ENCODE measurements at places on chromosomes 16 and 17.

DNA sequence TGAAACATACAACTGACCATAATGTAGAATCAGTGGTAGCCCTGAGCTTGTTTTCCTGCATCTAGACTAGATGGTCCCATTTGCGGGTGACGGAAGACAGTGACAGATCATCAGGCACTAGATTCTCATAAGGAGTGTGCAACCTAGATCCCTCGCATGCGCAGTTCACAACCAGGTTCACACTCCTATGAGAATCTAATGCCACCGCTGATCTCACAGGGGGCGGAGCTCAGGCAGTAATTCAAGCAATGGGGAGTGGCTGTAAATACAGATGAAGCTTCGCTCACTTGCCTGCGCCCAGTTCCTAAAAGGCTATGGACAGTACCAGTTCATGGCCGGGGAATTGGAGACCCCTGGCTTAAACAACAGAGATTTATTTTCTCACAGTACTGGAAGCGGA is 656.3 kb downstream of the HS3ST4 start:
- no peak for DNase-seq

DNA sequence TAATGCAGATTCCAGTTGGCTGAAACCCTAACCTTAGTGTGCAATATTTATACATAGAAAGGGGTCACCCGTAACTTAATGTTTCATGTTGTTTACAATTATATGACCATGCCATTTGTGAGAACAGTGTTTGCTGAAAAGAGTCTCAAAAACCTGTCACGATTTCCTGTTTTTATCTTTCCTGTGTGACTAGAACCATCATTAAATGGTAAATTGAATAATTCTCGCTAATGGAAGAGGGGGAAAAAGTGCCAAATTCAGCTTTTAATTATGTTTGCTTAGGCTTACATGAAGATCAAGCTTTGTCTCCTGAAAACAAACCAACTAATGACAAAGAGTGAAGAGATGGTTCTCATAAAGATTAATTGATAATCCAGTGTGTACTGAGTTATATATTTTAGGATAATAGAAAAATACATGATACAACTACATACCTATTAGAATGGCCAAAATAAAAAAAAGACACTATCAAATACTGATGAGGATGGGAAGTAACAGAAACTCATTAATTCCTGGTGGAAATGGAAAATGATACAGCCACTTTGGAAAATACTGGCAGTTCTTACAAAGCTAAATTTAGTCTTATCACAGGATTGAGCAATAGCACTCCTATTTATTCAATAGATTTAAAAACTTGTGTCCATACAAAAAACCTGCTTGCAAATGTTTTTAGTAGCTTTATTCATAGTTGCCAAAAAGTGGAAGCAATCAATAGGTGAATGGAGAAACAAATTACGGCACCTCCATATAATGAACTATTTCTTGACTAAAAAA is 141.7 kb downstream of the CDK5R1 start:
- DNase-seq: no peak

GRCh38 chr16:49112754-49113153 is 168.9 kb downstream of the CBLN1 start:
- DNase-seq: no peak

- no peak for DNase-seq
These were observed 26.0 kb upstream of the PRKCA start for GRCh38 chr17:66276328-66276937.

GRCh38 chr17:74391771-74392170 is 24.5 kb downstream of the GPR142 start:
- no peak for DNase-seq

GRCh38 chr16:65070831-65071432 is 50.9 kb downstream of the CDH11 start:
- DNase-seq: no peak

DNA sequence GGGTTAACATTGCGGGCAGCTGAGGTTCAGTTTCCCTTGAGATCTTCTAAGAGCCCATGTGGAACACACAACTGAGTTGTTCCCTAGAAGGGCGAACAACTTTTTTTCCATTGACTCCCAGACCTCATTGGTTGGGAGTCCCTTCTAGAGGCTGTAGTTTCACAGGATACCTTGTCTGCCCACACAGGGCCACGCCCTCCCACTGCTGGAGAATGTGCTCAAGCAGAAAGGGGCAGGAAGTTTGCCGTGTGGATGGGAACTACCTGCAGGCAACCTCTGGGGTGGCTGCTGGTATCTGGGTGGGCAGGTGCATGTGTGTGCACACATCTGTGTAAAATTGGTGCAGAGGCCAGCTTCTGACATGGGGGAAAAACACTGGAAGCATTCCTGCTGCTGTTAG is 178.8 kb upstream of the PSMD7 start:
- no peak for DNase-seq

DNA sequence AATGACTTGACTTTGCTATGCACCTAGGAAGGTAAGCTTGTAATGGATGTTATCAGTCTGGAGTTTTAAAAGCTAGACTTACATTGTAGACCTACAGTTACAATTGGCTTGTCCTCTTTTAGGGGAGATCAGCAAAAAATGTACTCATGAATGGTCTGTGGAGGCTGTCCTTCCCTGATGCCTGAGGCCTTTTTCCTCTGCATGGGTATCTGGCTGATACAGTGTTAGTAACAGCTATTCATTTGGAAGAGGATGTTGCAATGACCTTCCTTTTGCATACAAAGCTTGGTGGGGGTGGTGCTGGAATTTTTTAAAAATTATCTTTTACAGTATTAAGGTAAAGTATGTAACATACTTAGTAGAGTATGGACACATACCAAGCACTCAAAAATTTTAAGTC is 525.5 kb downstream of the KIF2B start:
- DNase-seq: no peak

- no peak for DNase-seq
These were observed 122.5 kb upstream of the GNAO1 start for GRCh38 chr16:56068816-56069215.

DNA sequence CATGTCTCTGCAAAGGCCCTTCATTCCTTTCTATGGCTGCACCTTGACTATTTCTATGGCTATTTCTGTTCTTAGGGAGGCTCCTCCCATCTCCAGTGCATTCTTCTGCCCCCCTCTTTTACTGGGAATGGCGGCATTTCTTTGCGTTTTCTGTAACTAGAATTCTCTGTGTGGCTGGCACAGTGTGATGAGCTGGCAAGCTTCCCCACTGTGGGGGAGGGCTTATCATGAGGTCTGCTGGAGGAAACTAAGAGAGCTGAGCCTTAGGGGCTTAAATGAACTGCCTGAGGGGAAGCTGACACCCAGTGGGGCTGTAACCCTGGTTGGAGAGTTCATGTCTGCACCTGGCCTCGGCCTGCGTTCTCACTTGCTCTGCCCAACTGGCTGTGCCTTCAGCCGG is 1.5 kb upstream of the CARD14 start:
- no peak for DNase-seq

DNA sequence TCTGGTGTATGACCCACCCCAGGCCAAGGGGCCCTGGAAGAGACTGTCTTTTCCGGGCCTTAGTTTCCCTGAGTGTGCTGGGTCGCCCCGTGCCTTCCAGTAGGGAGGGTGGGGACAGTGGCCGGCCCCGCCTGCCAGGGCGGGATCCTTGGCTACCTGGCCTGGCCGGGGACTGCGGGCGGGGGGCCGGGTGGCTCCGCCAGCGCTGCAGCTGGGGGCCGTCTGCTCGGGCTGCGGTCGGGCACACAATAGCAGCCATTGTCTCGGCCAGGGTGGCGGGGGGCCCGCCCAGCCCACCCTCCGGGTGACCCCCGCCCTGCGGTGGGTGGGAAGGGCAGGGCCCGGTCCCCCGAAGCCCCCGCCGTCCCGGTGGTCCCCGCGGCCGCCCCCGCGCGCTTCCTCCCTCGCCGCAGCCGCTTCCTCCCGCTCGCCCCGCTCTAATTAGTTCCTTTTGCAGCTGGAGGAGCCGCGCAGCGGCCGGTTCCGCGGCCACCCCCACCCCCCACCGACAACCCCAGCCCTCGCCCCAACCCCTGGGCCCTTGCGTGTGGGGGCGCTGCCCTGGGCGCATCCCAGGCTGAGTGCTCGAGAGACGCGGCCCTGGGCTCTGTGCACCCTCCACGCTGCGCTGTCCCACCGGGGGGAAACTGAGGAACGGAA is 11.6 kb downstream of the GLIS2 start:
- DNase-seq: no peak

- no peak for DNase-seq
These were observed 1545.0 kb upstream of the GOT2 start for GRCh38 chr16:60279061-60279665.

GRCh38 chr16:50331570-50331969 is 37.2 kb downstream of the BRD7 start:
- DNase-seq: no peak

- DNase-seq: no peak
These were observed 20.4 kb downstream of the CA4 start for GRCh38 chr17:60169921-60170817.

- DNase-seq: no peak
These were observed 115.4 kb upstream of the CDC42EP4 start for GRCh38 chr17:73427198-73427597.

- no peak for DNase-seq
These were observed 4.0 kb downstream of the TPSG1 start for GRCh38 chr16:1220841-1221627.

DNA sequence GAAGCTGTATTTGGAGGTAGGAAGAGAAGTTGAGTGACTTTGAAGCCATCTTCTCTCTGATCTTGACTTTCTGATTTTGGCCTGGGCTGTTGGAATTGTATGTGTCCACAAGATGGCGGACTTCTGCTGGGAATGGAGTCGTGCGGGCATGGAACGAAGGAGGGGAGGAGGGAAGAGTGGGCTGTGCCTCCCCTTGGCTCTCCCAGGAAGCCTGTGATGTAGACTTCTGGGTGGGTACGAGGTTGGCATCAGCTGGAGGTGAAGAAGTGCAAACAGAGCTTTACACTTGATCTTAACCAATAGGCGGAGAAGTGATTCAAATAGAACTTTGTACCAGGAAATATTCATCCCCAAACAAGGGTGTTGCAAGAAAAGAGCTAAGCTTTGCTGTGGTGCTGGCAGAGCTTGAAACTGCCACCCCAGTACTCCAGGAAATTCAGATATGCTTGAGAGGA is 7.4 kb upstream of the TMEM220 start:
- peak; percentile 46 for DNase-seq

DNA sequence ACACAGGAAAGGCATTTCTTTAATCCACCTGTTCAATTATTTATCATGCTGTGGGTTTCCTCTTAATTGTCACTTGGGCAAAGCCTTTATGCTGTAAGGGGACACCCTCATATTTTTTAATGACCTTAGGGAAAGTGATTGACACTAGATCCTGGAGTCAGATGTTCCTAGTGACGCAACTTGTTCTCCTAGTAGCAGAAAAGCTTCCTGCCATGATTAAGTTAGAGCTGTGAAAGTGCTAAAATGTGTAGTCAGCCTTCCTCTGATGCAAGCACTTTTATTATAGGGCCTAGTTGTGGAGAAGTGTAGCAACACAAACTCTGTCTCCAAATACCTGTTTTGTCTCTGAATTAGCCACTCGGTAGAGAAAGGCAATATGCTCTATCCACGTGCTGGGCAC is 12.3 kb downstream of the TMEM100 start:
- DNase-seq: no peak

GRCh38 chr17:62892870-62893338 is 73.1 kb upstream of the TANC2 start:
- DNase-seq: peak; percentile 22

DNA sequence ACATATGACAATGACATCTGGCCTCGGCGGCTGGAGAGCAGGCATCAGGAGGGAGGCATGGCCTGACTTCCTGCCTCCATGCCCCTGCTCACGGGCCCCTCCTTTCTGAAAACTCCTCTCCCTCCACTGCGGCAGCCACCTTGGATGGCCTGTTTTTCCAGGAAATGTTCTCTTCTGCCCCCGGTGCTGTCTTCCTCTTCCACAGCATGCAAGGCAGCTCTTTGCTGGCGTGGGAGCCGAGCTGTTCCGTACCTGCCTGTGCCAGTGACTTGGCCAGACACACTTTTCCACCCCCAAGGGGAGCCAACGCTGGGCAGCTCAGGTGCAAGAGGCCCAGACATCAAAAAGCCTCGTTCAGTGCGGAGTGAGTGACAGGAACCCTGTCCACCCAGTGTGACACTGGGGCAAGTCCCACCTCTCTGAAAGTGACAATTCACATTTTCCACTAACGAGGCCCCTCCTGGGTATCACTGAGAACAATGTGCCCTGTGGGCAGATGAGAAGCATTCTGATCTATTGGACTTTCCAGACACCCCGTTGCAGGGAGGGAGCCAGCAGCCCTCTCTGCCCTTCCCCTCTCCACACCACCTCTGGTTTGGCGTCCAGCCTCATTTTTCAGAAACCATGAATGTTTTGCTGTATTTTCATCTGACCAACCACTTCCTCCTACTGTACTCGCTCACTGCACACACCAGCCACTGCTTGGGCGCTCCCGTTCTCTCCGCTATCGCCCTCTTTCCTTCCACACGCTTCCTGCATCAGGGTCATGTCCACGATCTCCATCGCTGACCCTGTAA is 31.2 kb downstream of the NSMCE1 start:
- DNase-seq: no peak

- DNase-seq: no peak
These were observed 88.6 kb upstream of the BRD7 start for GRCh38 chr16:50457423-50457822.

- DNase-seq: peak; percentile 80
These were observed 408 bp upstream of the KPNA2 start for GRCh38 chr17:68035131-68035522.

DNA sequence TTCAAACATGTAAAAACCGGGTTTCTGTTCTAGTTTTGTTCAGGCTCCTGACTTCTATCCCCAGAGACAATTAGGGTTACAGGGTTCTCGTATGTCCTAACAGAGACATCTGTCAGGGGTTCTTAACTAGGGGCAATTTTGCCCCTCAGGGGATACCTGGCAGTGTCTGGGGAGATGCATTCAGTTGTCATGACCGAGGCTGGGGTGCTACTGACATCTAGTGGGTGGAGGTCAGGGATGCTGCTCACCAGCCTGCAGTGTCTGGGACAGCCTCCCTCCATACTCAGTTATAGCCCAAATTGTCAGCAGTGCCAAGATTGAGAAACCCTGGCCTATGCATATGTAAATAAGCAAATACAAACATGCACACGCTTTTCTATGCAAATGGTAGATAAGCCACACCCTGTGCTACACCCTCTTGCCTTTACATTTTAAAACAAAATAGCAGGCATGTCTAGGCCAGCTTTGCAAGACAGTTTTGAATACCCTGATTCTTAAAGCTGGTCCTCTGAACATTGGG is 37.4 kb downstream of the CLEC16A start:
- no peak for DNase-seq

GRCh38 chr16:1471569-1472194 is 3.1 kb downstream of the CLCN7 start:
- DNase-seq: no peak

DNA sequence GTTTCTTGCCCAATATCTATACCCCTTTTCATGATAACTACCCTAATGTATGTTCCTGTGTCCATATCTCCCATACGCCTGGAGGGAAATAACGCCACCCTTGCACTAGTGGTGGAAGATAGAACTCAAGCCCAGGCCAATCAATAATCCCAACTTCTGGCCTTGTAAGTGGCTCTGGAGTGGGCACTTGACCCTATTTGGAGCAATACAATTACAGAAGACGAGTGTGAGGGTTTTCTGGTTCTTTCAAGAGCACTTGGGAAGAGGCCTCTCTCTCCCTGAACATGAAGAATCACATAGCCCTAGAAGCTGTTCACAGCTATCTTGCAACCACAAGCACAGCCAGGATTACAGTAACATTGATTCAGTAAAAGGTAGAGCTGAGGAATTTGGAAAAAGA is 217.9 kb downstream of the RAB11FIP4 start:
- DNase-seq: no peak

All from HuH-7.5 (cell line).